ENCODE measurements at places on chromosomes 11 and 22.
A peak's percentile ranks its signal among the peaks of the same experiment; 100 is the strongest.

- no peak for DNase-seq
These were observed 27.5 kb downstream of the LINC01488 start for GRCh38 chr11:69508974-69509373.

DNA sequence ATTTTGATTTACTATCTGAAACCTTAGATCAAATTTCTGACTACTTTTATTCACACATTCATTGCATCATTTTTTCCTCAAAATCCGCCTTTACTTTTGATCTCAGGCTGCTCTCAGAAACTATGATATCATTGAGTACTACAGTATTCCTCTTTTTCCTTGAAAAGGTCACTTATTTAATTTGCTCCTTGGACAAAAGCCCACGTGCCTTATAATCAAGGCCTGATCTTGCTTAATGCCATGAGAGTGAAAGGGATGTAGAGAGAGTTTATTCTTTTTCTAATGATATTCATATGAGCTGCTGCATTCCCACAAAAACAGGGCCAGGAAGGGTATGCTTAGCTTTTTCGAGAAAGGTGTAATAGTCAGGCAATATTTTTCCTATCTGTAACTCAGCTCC is 327.0 kb downstream of the ETS1 start:
- DNase-seq, result no peak

- DNase-seq, result no peak
These were observed 515.1 kb downstream of the CNTN5 start for GRCh38 chr11:99535819-99536218.

GRCh38 chr11:101974771-101975170 is 58.4 kb upstream of the ANGPTL5 start:
- no peak for DNase-seq

GRCh38 chr11:77205467-77206263 is 77.6 kb downstream of the MYO7A start:
- no peak for DNase-seq

DNA sequence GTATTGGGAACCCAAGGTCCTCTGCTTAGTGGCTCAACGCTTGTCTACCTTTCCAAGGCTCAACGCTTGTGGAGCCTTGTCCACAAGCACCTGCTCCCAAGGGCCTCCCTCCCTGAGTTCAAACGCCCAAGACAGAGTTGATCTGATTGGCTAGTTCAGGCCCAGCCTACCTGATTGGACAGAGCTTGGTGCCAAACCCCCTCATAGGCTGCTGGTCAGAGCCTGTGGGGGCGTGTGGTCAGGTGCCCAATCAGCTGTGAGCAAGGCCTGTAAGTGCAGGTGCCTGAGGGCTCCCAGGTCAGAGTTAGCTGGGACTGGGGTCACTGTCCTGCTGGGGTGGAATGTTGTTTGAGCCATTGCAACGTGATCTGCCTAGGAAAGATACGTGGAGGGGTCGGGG is 16.9 kb upstream of the TMPRSS6 start:
- no peak for DNase-seq

- DNase-seq, result peak; percentile 33
These were observed 29.8 kb upstream of the NFAM1 start for GRCh38 chr22:42462016-42462415.

GRCh38 chr11:57248780-57249383 is 11.8 kb upstream of the APLNR start:
- peak; percentile 15 for DNase-seq

GRCh38 chr11:114274637-114275036 is 21.6 kb upstream of the NNMT start:
- DNase-seq, result no peak

DNA sequence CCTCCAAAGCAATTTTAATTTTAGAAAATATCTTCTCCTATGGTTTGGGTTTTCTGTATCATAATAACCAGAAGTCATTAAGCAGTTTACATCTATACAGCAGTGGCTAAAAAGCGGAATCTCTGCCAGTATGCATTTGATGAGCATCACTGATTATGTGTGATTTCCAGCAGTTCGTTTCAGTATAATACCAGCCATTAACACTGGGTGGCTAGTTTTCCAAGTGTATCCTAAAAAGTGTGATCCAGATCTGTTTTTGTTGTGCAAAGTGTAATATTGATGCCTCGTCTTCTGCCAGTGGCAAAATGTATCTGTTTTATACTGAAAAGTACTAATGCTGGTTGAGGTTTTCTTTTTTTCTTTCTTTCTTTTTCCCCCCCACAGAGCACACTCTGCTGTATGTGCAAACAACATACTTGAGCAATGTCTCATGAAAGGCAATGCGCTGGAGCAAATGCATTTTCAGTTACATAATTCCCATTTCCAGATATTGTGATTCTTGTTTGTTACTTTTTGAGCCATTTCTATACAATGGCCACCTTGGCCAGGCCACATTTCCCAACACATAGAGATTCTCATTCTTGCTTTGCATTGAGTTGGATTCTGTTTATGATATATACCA is 64.2 kb downstream of the SLC36A4 start:
- DNase-seq, result no peak

GRCh38 chr22:40179526-40179925 is 1.8 kb downstream of the TNRC6B start:
- DNase-seq, result no peak

DNA sequence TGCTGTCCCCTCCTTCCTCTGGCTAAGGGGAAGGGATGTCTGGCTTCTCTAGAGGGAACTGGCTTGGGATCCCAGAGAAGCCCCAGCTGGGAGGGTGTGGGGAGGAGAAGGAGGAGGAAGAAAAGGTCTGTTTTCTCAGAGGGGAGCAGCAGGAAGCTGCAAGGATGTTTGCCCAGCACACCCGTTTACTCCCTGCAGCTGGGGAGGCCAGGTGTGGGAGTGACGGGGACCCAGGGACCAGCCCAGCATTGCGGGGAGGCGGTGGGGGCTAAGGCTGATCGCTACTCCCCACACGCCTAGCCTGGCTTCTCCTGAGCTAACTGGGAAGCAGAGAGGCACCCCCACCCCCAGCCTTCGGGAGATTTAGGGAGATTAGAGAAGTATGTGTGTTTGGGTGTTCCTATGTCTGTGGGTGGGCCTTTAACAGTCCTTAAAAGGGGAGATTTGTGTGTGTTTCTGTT is 3.9 kb downstream of the CREB3L1 start:
- no peak for DNase-seq

DNA sequence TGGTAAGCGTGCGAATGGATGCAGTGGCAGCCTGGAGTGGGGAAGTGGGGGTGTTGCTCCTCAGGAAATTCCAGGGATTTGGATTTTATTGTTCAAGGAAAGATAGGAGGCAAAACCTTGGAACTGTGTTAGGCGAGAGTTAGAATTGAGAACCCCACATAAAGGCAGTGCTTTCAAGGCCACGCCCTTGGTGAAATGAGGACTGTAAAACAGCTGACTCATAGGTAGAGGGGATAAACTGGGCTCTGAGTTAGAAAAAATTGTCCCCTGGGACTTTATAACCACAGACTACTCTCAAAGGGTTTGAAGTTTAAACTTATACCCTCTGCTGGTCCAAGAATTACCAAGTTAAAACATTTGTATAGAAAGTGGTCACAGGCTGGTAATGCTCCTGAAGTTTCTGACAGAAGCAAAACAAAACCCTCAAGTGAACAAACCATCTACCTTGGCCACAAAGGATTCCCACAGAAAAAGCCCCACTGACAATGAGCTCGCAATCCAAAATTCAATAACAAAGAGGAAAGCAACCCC is 250.3 kb upstream of the TBCEL start:
- DNase-seq, result no peak

DNA sequence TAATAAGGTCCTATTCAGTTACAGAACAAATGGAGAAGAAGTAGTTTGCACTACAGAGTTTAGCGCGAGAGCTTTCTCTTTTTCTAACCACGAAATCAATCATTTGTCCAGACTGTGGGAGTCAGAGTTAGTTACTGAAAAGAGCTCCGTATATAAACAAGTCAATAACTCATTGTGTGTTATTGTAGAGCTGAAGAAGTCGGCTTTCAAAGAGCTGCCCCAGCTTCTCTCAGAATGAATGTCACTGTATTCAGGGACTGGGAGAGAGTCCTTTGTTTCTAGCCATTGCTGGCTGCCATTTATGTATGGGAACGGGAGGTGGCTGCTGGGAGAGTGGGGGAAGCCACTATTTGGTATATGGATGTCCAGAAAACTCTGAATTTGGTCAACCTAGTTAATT is 227.8 kb downstream of the DCDC1 start:
- DNase-seq, result no peak

DNA sequence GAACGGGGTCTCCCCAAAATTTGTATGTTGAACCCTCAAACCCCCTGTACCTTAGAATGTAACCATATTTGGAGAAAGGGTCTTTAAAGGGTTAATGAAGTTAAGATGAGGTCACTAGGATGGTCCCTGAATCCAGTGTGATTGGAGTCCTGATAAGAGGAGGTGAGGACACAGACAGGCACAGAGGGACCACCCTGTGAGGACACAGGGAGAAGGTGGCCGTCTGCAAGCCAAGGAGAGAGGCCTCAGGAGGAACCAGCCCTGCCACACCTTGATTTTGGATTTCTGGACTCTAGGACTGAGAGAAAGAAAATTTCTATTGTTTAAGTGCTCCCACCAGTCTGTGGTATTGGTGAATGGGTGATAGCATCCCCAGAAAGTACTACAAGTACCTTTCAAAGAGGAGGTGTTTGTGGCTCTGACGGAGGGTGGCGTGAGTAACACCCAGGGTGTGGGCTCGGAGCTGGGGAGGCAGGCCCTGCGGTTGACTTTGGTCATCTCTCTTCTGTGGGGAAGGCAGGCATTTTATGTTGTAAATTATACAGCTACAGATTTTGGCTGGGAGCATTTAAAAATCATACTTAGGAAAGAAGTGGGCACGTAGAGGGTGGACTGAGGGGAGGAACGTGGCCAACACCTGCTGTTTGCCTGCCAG is 13.8 kb downstream of the MRGPRF start:
- no peak for DNase-seq

DNA sequence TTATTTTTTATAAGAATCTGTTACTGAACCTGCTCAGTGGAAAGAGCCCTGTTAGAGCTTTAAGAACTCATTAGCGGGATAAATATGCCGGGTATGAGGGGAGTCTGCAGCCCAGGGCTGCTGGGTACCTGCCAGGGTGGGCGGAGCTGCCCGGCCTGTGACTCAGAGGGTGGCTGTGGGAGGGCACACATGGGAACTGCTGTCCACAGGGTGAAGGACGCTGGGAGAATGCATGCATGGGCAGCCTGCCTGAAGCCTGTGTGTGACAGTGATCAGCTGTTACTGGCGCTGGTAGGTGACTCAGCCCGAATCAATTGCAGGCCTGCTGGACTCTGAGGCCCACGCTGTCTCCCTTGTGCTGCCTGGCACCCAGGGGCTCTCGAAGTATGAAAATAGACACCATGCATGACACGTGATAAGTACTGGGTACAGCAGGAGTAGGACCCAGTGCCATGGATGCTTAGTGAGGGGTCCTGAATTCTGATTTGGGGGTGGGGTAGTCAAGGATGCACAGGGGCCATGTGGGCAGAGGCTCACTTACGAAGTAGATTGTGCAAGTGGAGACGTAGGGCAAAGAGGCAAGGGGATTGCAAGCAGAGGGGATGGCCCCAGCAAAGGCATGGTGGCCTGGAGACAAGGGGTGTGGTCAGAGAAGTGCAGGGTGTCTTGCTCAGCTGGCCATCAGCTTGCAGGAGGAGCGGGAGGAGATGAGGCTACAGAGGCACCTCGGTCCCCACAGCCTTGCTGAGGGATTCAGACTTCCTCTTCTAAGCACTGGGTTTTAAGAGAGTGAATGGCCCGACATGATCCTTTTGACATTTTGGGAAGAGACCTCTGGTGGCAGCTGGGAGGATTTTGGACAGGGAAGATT is 36.5 kb downstream of the GRIK4 start:
- DNase-seq, result peak; percentile 83

- no peak for DNase-seq
These were observed 23.1 kb downstream of the CD6 start for GRCh38 chr11:60994541-60995080.

- no peak for DNase-seq
These were observed 11.5 kb downstream of the NNMT start for GRCh38 chr11:114307524-114308203.
